ENCODE measurements at places on chromosomes 6 and 20. TPM values are rescaled to one million over a fixed set of nuclear protein-coding genes. Genes with fewer than 3 reads are reported as not detected.

DNA sequence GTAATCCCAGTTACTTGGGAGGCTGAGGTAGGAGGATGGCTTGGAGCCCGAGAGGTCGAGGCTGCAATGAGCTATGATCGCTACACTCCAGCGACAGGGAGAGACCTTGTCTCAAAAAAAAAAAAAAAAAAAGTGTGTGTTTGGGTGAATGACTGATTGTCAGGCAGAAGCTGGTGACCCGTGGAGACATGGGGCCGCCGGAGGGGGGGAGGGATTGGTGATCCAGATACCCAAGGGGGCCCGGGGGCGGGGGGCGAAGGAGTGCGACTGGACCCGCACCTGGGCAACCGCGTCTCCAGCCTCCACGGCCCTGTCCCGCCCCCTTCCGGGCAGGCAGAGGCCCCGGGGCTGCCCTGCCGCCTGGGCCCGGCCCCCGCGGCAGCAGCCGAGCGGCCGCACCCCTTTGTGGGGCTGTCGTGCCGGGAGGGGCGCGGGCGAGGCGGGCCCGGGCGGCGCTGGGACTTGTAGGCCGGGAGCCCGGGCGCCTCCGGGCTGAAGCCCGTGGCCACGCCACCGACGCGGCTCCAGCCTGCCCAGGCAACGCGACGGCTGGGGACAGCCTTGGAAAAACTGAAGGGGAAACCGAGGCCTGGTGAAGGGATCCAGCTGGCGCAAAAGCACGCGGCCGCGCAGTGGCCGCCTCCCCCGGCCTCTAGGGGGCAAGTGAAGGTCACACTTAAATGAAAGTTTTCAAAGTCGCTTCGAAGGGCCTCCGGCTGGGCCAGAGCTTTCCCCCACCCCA lies 2.1 kb upstream of the RBM38 start:
- peak overlapping the region; percentile 80 for H3K4me3 ChIP-seq
- H3K27ac ChIP-seq: peak overlapping the region; percentile 90
- no peaks in the 10 kb centered on the region for H3K27me3 ChIP-seq
- peaks cover 34% of the 10 kb centered on the region for H3K4me1 ChIP-seq
- H3K36me3 ChIP-seq: peaks cover 25% of the 10 kb centered on the region

DNA sequence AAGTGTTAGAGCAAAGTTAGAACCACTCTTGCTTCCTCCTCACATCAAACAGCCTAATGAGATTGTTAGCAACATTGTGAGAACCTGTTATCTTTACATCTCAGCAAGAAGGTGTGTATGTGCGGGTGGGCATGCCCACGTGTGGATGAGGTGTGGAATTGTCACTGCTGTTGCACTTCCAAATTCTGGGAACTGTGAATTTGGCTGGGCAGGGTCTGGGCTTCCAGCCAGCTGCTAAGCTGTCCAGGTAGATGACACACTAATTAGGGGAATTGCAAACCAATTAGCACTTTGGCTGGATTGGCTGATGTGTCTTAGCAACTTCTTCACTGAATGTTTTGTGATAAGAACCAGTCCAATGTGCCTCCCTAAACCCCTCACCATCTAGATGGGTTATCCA lies 848.2 kb downstream of the DHX35 start:
- H3K27ac ChIP-seq: no peak overlapping the region
- H3K27me3 ChIP-seq: no peaks in the 10 kb centered on the region
- no peaks in the 10 kb centered on the region for H3K4me1 ChIP-seq
- no peak overlapping the region for H3K4me3 ChIP-seq
- DNase-seq: no peak

DNA sequence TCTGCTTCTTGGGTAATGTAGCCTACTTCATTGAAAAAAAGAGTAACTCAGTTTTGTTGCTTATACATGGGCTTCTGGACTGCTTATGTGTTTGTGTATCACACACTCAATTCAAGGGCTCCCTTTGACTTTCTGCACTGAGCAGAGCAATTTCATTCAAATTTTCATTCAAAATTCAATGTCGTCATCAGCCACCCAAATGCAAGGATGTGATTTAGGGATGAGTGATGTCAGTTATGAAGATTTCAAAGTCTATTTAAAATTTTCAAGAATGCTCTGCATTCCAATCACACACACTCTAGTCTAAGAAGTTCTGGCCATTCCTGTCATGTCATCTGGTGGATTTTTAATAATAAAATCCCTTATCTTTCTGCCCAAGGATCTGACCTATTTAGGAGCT lies 344.5 kb upstream of the ZFP64 start:
- no peaks in the 10 kb centered on the region for H3K36me3 ChIP-seq
- no peaks in the 10 kb centered on the region for H3K27me3 ChIP-seq
- no peak overlapping the region for H3K4me3 ChIP-seq
- no peaks in the 10 kb centered on the region for H3K4me1 ChIP-seq
- DNase-seq: no peak

- H3K36me3 ChIP-seq: no peaks in the 10 kb centered on the region
- no peaks in the 10 kb centered on the region for H3K4me1 ChIP-seq
- no peak for DNase-seq
- H3K4me3 ChIP-seq: no peak overlapping the region
- no peak overlapping the region for H3K27ac ChIP-seq
- no peaks in the 10 kb centered on the region for H3K27me3 ChIP-seq
Measured at GRCh38 chr6:19041906-19042305, 654.8 kb downstream of the RNF144B start.

GRCh38 chr20:29876911-29877285 lies 1380.6 kb upstream of the DEFB115 start:
- H3K4me3 ChIP-seq: no peak overlapping the region
- peaks cover 2% of the 10 kb centered on the region for H3K27me3 ChIP-seq
- H3K4me1 ChIP-seq: no peaks in the 10 kb centered on the region
- H3K27ac ChIP-seq: no peak overlapping the region
- DNase-seq: no peak
- peaks cover 11% of the 10 kb centered on the region for H3K36me3 ChIP-seq

GRCh38 chr6:35544769-35545361 lies 32.2 kb upstream of the TULP1 start:
- peaks cover 2% of the 10 kb centered on the region for H3K36me3 ChIP-seq
- DNase-seq: no peak
- no peaks in the 10 kb centered on the region for H3K4me1 ChIP-seq
- no peak overlapping the region for H3K27ac ChIP-seq

DNA sequence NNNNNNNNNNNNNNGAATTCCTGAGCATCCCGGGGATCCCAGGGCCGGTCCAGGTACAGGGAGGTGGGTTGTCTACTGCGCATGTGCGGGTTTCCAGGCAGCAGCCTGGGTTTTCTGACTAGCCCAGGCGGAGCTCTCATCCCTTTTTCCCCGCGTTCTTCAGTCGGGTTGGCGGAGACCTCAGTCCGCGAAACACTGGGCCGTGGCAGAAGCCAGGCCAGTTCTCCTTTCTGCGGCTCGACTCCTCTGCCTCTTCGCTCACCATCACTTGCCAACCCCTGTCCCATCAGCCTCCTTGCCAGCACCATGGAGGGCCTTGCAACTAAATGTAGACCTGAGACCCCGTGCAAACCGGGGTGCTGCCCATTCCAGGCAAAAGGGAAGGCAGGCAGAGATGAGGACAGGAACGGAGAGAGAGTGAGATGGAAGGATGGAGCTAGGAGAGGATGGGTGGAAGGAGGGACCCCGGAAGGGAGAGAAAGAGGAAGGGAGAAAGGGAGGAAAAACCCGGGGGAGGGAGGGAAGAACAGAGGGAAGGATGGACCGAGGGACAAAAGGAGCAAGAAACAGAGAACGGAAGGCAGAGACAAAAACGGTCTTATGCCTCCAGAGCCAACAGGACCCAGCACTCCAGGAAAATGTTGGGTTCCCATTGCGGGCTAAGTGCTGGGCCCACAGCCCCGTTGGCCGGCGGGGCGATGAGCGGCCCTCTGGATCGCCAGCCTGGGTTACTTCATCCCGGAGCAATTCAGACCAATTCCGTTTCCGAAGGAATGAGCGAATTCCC lies 445.4 kb upstream of the DEFB115 start:
- no peaks in the 10 kb centered on the region for H3K4me1 ChIP-seq
- peaks cover 2% of the 10 kb centered on the region for H3K27me3 ChIP-seq
- DNase-seq: no peak
- no peak overlapping the region for H3K27ac ChIP-seq
- no peak overlapping the region for H3K4me3 ChIP-seq
- H3K36me3 ChIP-seq: peaks cover 3% of the 10 kb centered on the region

DNA sequence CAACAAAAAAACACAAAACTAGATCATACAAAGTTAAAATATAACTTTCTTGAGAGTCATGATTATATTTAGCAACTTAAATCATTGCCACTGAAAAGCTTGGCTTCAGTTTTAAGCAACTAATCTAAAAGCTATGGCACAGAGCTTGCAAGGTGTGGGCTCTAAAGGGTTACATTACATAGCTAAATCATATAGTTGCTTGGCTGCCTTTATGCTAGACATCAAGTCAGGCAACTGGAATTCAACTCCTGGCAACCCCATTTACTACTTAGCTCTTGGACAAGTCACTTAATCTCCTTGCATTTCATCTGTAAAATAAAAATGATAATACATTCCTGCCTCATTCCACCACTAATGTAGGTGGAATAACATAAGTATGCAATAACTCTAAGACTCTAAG lies 40.9 kb upstream of the GCM1 start:
- DNase-seq: no peak
- H3K36me3 ChIP-seq: no peaks in the 10 kb centered on the region
- H3K27ac ChIP-seq: no peak overlapping the region
- H3K4me1 ChIP-seq: peaks cover 13% of the 10 kb centered on the region

Gene ENPP5
- total RNA-seq: not detected

Gene SNAI1
- total RNA-seq: 0.28 TPM

All from activated CD4-positive, alpha-beta memory T cell treated with anti-CD3 and anti-CD28 coated beads, Interleukin-2, amount 10 ng/mL, durations not matched to agents 7 days and 5 days (primary cell).